Activated T-cell treated with anti-CD3 and anti-CD28 coated beads, Interleukin-2, amount 50 U/mL, for 1 hour (primary cell): ENCODE measurements at places on chromosomes 6 and 20.

GRCh38 chr20:46205349-46205748 is 87.2 kb downstream of the CD40 start:
- DNase-seq: no peak

GRCh38 chr20:38631155-38632022 is 29.8 kb downstream of the ARHGAP40 start:
- DNase-seq: no peak

DNA sequence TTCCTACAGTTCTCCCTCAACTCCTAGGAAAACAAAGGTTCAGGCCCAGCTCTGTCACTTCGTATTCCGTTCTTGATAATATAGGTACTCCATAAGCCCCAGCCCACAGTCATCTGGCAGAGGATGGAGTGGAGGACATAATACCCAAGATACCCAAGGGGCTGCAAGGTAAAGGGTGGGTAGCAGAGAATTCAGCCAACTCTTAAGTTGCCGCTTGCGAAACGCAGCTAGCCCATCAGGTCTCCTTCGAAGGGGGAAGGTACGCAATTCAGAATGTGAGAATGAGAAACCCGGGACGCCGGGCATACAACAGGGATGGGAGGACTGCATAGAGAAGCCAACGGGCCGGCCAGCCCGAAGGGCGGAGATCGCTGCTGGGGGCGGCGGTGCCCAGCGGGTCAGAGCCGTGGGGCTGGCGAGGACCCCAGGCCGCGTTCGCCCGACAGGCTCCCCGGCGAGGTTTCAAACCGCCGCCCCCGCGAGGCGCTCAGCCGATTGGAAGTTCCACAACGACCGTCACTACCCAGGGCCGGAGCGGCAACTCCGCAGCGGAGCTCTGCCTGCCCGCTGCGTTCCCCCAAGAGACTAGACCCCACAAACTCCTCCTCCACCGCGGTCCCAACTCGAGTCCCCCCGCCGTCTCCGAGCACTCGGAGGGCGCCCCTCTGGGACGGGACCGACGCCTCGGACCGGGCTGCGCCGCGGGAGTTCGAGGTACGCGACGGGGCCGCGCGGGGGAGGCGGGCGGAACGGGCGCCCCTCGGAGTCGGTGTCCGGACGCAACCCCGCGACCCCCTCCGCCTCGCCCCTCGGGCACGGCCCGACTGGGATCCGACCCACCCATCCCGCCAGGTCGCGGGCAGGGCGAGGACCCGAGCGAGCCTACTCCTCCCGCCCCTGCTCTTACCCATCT is 911 bp downstream of the CDK19 start:
- DNase-seq: peak; percentile 64

- no peak for DNase-seq
Observed at GRCh38 chr20:49925901-49926454, 10.2 kb upstream of the RNF114 start.

DNA sequence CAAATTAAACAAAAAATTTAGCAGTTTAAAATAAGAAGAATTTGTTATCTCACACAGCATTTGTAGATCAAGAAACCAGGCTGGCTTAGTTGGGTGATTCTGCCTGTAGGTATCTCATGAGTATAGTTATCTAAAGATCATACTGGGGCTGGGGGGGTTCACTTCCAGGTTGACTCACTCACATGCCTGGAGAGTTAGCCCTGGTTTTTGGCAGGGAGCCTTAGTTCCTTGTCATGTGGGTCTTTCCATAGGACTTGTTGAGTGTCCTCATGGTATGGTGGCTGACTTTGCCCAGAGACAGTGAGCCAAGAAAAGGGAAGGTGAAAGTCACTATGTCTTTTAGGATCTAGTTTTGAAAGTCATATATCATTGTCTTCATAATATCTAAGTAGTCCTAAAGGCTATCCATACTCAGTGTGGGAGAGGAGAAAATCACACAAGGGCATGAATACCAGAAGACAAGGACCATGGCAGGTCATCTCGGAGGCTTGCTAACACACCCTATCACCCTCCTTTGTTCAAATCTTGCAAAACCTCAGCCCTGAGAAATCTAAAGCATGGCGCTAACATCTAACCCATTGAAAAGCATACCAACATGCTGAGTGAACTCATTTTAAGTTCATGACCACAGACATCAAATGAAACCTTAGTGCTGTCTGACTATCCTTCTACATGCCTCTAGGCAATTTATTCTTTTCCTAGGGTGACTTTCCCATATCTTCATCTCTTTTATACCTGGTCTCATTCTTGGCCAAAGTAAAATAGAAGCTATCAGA is 39.2 kb downstream of the CYP24A1 start:
- no peak for DNase-seq

GRCh38 chr6:48141975-48142374 is 31.0 kb upstream of the PTCHD4 start:
- no peak for DNase-seq
